ENCODE measurements at places on chromosomes 2 and 18. TPM values are rescaled to one million over a fixed set of nuclear protein-coding genes. Genes with fewer than 3 reads are reported as not detected.
A peak's percentile ranks its signal among the peaks of the same experiment; 100 is the strongest.

- no peak for DNase-seq
These were observed 11.2 kb downstream of the RUFY4 start for GRCh38 chr2:218079943-218080913.

DNA sequence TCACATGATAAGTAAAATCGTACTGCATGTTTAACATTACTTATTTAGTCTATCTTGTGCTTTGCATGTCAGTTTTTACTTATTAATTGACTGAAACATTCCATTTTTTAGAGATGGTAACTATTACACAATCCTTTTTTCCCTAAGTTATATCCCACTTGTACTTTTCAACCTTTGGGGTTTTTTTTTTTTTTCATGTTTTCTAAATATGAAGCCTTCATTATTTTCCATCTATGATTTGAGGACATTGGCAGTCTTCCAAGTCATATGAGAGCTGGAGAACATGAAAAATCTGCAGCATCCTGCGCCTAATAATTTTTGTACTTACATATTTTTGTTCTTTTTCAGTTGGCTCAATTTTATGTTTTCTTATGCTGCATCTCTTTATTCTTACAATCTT is 113.9 kb downstream of the MYO1B start:
- no peak for DNase-seq

The HOXD8 gene
- not detected for total RNA-seq

GRCh38 chr18:70228536-70228935 is 23.0 kb upstream of the RTTN start:
- no peak for DNase-seq

DNA sequence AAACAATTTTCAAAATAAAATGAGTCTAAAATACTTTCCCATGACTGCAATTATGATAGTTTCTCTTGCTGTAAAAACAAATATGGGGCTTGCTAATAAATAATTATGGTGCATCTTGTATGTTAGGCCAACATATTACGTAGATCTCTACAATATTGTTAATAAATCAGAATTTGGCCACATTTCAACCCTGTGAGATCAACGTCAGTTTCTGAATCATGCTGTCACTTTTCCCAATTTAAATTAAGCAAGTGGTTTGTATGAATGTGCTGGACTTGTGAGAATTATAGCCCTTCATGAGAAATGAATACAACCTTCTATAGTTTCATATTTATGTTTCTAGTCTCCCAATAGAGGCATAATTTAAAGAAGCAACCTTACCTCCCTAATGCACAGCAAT is 808.9 kb downstream of the SUCLG1 start:
- no peak for DNase-seq

GRCh38 chr2:143083636-143084035 is 45.6 kb upstream of the ARHGAP15 start:
- DNase-seq, result no peak

The GPR17 gene
- total RNA-seq, result not detected

GRCh38 chr2:143071185-143071876 is 57.9 kb upstream of the ARHGAP15 start:
- DNase-seq, result no peak

DNA sequence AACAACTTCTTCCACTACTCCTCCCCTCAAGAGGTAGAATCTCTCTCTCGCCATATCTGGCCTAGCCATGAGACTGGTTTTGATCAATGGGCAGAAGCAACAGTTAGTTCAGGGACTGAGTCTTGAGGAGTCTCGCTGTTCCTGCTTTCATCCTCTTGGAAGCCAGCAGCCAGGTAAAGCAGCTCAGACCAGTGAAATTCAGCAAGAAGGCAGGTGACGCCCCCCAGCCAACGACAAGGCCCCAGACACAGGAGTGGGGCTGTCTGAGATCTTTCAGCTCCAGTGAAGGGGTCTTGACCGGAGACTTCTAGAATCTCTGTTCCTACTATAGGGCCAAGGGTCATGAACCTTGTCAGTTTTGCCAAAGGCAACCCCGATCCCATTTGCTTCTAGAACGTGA is 39.7 kb upstream of the ACAA2 start:
- DNase-seq, result no peak

The IL36B gene
- not detected for total RNA-seq

The AP1S3 gene
- 17.4 TPM for total RNA-seq

The TBC1D8 gene
- total RNA-seq, result 1.4 TPM

The GREB1 gene
- 0.05 TPM for total RNA-seq

GRCh38 chr2:23537991-23538390 is 153.0 kb downstream of the KLHL29 start:
- DNase-seq, result no peak

DNA sequence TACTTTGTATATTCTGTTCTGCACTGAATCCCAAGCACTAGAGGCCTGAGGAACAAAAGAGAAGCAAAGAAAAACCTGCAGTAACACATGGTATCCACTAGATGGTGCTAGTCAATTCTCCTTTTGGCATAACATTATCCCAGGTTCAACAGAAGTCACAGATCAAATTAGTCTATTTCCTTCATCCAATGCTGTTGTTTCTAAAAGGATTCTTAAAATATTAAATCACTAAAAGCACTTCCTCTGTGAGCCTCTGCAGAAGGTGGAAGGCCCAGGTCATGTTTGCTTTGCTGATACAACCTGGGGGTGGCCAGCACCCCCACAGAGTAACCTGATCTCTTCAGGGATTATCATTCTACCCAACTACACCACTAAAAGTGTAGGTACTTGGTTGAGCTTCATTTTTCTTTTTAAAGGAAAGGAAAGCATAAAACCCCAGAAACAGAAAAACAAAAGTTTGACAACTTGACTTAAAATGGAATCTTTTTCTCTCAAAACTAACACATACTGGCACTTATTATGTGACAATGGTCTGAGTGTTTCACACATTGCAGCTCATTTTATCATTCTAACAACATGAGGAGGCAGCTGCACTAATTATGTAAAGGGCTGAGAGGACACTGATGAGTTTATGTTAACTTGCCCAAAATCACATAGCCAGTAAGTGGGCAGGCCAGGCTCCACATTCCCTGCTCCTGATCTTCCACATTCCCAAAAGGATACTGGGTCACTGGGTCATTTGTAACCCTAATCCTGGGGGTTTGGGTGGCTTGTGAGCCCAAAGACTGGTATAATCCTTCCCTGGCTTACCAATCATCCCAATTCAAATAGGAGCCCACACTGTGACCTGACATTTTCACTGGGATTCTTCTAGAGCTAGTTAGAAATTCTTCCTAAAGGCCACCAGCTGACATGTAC is 66.8 kb upstream of the DNER start:
- DNase-seq, result no peak

GRCh38 chr2:85889627-85890281 is 964 bp upstream of the ST3GAL5 start:
- no peak for DNase-seq

DNA sequence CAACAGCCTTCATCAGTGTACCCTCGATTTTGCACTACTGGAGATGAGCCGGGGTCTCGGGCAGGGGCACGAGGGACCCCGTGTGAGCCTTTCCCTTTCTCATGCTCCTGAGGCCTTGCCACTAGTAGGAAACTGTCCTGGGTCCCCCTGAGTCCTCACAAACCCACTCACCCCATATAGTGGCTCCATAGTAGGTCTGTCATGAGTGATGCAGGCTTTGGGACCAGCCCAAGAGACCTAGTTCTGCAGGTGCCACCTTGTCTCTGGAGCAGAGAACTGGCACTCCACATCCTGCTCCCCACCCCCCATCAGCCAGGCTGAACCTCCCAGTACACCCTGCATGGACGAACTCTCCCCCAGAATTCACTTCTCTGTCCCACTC is 187.1 kb downstream of the SMAD7 start:
- DNase-seq, result no peak

- no peak for DNase-seq
These were observed 17.5 kb downstream of the ASB1 start for GRCh38 chr2:238444242-238444641.

- no peak for DNase-seq
These were observed 430.0 kb upstream of the VWC2L start for GRCh38 chr2:213980883-213981282.

GRCh38 chr2:20352230-20352578 is 1.6 kb upstream of the PUM2 start:
- DNase-seq, result peak; percentile 61

The DAW1 gene
- not detected for total RNA-seq

DNA sequence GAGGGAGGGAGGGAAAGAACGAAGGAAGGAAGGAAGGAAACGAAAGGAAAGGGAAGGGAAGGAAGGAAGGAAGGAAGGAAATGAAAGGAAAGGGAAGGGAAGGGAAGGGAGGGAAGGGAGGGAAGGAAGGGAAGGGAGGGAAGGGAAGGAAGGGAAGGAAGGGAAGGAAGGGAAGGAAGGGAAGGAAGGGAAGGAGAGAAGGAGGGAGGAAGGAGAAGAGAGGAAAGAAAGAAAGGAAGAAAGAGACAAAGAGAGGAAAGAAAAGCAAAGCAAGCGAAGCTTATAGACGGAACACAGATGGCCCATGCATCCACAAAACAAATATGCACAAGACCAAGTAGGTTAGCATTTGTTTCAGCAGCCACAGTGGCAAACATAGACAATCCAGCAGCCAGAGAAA is 20.4 kb upstream of the GALNT3 start:
- no peak for DNase-seq

The LDAH gene
- total RNA-seq, result 37.7 TPM

DNA sequence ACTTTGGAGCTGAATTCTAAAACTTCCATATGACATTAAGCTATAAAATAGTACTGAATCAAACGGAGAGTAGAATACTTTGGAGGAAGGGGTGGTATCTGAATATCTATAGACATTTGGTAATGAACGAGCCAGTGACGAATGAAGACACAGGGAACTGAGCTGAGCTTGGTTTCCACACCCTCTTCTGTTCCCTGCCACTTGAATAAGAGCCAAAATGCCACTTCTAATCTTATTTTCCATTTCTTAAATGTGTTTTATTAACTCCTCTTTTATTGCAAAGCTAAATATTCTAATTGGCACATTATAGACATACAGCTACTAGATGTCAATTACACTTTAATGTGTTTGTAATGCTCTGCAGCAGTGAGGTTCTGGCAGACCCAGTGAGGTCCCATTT is 76.1 kb downstream of the AFF3 start:
- no peak for DNase-seq

- DNase-seq, result no peak
These were observed 1213.1 kb upstream of the SLC39A10 start for GRCh38 chr2:194443926-194444325.

- DNase-seq, result no peak
These were observed 53.2 kb downstream of the UXS1 start for GRCh38 chr2:106140913-106141312.

The FSIP2 gene
- 0.21 TPM for total RNA-seq

- DNase-seq, result no peak
These were observed 673.0 kb downstream of the ARHGAP15 start for GRCh38 chr2:143802242-143802641.

The CCDC121 gene
- total RNA-seq, result 0.54 TPM

DNA sequence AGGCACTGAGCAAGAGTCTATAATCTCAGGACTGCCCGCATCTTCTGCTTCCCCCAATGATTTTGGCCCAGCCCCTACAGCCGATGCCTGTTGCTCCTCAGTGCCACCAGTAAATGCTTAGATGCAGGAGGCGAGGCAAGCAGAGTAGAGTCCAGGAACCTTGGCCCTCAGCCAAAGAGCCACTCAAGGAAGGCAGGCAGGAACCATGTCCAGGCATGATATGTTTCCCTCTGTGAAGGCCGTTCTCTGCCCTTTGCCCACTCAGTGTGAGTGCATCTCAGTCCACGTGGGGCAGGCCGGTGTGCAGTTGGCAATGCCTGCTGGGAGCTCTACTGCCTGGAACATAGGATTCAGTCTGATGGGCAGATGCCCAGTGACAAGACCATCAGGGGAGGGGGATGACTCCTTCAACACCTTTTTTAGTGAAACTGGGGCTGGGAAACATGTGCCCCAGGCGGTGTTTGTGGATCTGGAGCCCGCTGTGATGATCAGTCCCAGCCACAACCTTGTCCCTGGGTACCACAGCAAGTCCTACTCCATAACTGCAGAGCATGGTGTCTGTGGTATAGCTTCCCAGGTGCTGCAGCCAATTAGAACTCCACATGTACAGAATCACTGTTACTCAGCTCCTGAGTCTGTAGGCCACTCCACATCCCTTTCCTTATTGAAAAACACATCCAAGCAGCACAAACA is 9.7 kb upstream of the DNAJB2 start:
- DNase-seq, result no peak

GRCh38 chr18:36331521-36331971 is 34.0 kb downstream of the FHOD3 start:
- DNase-seq, result no peak

The TUBB8B gene
- not detected for total RNA-seq

DNA sequence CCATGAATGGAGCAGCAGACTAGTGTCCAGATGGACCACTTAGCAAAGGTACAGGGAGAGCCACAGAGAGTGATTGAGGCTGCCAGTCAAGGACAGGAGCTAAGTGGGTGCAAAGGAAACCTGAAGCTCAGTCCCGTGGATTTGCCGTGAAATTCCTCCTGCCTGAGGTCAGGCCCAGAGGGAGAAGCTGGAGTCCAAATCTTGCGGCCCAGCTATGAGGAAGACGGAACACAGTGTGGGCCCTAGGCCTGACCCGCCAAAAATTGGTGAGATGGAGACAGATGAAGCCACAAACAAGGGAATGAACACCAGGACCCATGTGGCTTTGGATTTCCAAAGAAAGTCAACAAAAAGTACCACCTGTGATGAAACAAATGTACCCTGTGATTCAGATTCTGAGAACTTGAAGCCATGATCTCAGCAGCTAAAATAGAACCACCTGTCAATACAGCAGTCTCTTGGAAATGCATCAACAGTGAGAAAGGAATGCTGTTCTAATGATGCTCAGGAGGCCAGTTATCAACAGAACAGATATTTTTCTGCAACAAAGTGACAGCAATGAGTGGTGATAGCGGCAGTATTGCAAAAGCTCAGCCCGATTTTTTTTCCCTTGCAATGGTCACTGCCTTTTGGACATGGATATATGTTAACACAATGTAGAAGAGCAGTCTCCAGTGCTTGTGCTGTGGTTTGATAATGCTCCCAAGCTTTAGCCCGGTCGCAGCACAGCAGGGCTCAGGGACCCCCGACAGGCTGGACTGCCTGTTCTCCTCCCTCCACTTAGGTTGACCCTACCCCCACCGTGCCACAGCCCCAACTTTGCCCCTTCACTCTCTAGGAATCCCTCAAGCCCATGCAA is 10.7 kb downstream of the COL6A3 start:
- no peak for DNase-seq

The CDK15 gene
- total RNA-seq, result not detected

The FHOD3 gene
- total RNA-seq, result not detected

DNA sequence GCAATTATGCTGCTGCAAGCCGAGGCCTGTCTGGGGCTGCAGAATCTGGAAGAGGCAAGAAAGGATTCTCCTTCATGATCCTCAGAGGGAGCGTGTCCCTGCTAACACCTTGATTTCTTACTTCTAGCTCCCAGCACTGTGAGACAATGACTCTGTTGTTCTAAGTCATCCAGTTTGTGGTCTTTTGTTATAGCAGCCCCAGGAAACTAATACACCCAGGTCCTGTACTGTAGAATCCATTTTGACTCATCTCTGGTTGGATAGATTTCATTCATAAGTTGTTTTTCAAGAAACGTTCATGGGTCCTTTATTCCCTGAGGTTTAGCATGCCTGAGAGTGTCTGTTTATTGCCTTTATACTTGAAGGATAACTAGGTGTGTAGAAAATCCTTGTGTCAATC is 112.7 kb downstream of the TMEM17 start:
- no peak for DNase-seq

GRCh38 chr18:58394046-58394445 is 234.8 kb downstream of the ALPK2 start:
- no peak for DNase-seq

The HJURP gene
- 41.5 TPM for total RNA-seq

GRCh38 chr2:173782681-173783080 is 182.5 kb downstream of the SP3 start:
- DNase-seq, result no peak

GRCh38 chr2:16023506-16024360 is 83.4 kb downstream of the MYCN start:
- DNase-seq, result no peak

GRCh38 chr2:75549401-75550253 is 11.1 kb downstream of the EVA1A start:
- no peak for DNase-seq
